ENCODE measurements at places on chromosomes 11 and 22.

DNA sequence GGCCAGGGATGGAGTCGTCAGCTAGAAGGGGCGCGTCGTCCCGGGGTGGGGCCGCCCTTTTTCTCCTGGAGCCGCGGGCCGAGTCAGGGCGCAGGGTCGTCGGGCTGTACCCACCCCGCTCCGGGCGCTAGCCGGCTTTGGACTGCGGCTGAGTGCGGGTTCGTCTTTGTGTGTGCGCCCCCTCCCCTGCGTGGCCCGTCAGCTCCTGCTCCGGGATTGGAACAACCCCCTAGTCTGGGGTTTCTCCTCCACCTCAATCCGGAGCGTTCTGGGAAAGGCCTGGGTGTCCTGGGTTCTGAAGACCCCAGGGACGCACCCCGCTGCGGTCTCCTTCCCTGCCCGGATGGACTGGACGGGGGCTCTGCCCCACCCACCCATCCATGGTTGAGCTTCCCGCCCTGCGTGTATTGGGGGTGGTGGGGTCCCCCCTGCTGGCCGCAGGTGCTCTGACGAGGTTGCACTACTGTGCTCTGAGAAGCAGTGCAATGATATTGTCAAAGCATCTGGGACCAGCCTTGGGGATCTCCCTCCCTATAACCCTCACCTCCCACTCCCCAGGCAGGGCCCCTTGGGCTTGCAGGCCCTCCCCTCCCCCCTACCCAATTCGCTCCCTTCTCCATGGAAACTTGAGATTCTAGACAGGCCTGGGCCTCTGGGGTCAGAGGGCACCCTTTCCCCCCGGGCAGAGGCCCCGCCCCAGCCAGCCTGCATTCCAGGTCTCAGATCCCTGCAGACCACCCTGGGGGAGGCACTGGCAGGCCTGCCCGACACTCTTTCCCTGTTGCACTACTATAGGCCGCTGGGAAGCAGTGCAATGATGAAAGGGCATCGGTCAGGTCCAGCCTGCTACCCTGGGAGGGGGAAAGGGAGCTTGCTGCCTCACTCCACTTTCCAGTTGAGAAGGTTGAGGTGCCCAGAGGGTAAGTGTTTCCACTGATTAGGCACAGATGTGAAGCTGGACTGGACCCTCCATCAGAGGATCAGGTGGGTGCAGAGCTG is 10.7 kb downstream of the SDF2L1 start:
- DNase-seq: no peak

DNA sequence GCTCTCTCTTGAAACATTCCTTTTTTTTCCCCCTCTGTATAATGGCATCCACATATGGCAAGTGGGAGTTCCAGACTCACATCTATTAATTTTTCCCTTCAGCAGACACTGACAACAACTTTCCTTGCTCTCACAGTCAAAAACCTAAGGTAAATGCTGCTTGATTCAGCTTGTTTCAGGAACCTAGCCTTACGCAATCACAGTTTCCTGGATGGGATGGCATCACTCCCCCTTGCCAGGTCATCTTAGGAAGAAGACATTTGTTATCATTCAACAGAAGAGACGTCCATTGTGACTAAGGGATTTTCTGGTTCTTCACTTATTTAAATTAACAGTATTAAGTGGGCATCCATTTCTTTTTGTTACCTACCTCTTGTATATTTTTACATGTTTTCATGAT is 112.0 kb upstream of the PDGFD start:
- no peak for DNase-seq

GRCh38 chr11:68011051-68011943 is 1.2 kb downstream of the ALDH3B1 start:
- no peak for DNase-seq

- DNase-seq: no peak
Observed at GRCh38 chr11:61887839-61888494, 3.4 kb downstream of the FADS3 start.

DNA sequence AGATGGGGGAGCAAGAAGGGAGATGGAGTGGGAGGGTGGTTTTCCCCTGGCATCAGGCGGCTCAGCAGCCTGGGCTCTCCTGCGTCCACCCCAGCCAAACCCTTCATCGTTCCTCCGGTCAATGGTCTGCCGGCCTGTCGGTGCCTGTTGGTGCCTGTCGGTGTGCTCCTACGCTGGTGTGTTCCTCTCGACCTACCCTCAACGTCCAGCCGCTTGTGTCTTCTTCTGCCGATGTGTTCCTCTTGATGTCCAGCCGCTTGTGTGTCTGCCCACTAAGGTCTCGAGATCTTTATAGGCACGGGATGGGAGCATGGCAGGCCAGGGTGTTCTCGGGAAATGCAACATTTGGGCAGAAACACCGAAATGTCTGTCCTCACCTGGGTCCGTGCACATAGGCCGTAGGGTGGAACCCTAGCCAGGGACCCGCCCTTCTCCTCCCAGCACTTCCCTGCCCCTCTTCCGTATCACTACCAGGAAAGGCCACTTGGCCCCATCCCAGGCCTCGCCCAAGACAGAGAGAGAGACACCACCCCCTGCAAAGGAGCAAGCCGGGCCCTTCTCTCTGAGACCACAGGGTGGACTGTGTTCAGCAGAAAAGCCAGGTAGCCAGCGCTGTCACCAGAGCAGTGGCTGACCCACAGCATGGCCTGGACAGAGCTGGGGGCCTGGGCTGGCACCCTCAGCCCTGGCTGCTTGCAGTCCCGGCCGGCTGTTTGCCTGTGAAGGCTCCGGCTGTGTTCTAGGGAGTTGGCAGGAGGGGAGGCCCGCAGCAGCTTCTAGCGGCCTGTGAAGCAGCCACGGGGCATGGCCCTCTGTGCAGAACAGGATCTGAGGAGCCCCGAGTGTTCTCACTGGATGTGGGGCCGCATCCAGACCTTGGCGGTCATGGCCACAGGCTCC is 61.6 kb upstream of the KCNQ1OT1 start:
- DNase-seq: peak; percentile 37

- no peak for DNase-seq
Observed at GRCh38 chr11:35600331-35600838, 17.9 kb upstream of the FJX1 start.

DNA sequence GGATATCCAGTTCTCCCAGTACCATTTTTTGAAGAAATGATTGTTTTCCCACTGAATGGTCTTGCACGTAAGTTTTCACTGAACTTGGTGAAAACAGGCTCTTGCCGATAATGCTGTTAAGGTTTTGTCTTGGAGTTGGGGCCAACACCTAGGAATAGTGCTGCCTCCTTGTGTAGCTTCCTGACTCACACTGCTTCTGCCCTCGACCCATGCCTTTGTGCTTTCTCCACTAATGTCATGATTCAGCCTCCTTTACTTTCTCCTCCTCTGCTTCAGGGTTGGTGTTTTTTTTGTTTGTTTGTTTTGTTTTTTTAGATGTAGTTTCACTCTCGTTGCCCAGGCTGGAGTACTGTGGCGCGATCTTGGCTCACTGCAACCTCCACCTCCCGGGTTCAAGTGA is 30.2 kb downstream of the SLC5A1 start:
- no peak for DNase-seq

GRCh38 chr22:37406441-37407235 is 20.6 kb downstream of the ELFN2 start:
- DNase-seq: no peak

- DNase-seq: no peak
Observed at GRCh38 chr11:127138613-127139012, 138.0 kb upstream of the KIRREL3 start.

- DNase-seq: no peak
Observed at GRCh38 chr22:27630754-27631153, 170.8 kb downstream of the MN1 start.

DNA sequence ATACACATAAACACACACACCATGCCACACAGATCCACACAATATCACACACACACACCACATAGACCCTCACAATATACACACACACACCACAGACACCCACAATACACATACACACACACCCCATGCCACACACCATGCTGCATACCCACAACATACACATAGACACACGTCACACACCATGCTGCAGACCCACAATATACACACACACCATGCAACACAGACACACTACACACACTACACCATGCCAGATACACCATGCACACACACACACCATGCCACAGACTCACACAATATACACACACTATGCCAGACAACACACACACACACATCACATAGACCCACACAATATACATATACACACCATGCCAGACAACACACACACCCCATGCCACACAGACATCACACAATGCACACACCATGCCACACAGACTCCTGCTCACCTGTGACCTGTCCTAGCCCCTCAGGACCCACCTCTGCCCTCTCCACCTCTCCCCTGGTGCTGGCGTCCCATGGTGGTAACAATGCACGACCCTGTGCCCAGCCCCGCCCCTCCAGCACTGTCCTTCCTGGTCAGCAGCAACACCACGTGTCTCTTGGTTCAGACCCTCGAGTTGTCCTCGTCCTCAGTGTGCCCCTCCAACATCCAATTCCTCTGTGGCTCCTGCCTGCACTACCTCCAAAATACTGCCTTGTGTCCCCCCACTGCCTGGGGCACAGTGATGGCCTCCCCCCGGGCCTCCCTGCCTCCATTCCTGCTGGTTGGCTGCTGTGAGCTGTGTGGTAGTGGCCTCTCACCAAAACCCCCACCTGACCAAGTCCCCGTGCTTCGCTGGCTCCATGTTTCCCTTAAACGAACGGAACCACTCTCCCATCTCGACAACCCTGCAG is 23.7 kb upstream of the RFPL3 start:
- no peak for DNase-seq

GRCh38 chr11:30545507-30545906 is 40.6 kb downstream of the MPPED2 start:
- no peak for DNase-seq

DNA sequence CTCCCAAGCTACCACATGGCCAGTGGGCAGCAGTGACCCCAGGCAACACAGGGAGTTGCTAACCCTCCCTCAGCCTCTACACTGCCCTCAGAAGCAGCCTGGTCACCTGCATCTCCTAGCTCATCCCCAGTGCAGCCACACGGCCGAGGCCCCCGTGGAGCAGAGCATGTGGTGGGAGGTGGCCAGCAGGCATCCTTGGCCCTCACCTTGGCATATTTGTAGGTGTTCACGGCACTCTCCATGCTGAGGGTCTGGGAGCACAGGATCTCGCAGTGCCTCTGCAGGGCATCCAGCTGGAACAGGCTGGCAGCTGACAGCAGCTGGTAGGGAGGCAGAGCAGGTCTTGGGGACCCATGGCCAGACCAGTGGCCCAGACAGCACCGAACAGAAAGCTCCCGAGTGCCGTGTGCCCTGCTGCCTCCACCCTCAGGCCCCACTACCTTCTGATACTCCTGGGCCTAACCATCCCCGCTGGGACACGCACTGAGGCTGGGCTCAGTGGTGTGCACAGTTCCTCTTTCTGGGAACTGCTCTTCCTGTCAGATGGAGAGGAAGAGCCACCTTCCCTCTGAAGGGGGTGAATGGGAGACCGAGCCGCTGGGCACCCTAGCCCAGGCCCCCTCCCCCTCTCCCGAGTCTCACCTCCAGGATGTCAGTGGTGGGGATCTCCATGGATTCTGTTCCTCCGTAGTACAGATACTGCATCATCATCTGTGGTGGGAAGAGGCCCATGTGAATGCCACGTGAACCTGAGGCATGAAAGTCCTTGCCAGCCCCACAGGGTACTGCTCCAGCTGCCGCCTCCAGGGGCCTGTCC is 48.8 kb downstream of the NAT10 start:
- no peak for DNase-seq

DNA sequence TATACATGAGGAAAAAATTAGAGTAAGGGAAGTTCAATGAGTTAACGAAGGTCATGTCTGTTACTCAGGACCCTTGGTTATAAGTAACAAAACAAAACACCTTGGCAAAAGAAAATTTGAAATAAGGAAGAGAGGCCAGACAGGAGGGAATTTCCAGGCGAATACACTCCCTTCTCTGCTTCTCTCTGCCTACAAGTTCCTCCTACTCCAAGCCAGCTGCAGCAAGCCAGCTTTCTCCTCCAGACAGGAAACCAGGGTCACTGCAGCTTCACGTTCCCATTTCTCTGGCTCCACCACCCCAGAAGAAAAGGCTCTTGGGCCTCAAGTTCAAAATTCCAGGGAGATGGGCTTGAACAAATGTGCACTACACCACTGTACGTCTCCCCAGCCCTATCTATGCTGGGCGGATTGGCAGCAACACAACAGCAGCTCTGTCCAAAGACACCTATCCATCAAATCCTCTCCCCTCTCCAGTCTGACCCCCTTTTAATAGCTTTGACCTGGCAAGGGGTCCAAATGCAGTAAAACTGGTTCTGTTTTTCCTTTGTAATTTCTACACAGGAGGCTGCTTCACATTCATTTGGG is 27.7 kb downstream of the SMCO4 start:
- DNase-seq: no peak

- DNase-seq: no peak
Observed at GRCh38 chr11:113468726-113469345, 6.4 kb downstream of the DRD2 start.

DNA sequence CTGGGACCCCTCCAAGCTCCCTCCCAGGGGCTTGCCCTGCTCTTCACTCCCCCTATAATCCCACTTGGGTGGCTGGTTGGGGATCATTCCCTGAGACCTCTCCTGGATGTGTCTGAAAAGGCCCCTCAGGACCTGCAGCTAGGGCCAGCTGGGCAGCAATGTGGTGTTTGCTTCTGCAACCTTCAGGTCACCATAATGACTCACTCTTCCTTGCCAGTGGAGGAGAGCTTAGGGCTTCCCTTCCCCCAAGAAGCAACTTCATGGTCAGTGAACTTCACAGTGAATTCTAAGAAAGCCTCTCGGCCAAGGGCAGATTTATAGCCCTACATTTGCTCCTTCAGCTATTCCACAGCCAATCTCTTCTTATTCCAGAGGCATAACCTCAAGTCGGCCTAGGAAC is 45.1 kb upstream of the TSPAN18 start:
- no peak for DNase-seq

- DNase-seq: no peak
Observed at GRCh38 chr11:134019500-134019899, 49.4 kb upstream of the JAM3 start.

DNA sequence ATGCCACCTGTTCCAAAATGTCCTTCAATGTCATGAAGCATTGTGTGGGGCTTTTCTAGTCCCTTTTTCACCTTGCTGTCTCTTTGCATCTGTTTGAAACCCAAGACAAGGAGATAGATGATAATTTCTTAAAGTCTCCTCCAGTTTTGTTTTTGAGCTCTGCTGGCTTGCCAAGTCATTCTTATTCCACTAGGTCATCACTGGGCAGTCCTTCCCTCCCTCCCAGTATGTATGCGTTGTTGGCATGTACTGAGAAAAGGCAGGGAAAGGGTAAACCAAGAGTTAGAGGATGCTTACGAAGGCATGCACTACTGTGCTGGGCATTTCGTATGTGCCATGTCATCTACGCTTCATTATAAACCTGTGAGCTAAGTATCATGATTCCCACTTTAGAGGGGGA is 78.6 kb downstream of the PARVA start:
- DNase-seq: no peak
